Activated CD4-positive, CD25-positive, alpha-beta regulatory T cell (primary cell): ENCODE measurements at places on chromosomes 16 and 17.

- no peak for DNase-seq
Observed at GRCh38 chr17:29124135-29124924, 55.9 kb downstream of the MYO18A start.

DNA sequence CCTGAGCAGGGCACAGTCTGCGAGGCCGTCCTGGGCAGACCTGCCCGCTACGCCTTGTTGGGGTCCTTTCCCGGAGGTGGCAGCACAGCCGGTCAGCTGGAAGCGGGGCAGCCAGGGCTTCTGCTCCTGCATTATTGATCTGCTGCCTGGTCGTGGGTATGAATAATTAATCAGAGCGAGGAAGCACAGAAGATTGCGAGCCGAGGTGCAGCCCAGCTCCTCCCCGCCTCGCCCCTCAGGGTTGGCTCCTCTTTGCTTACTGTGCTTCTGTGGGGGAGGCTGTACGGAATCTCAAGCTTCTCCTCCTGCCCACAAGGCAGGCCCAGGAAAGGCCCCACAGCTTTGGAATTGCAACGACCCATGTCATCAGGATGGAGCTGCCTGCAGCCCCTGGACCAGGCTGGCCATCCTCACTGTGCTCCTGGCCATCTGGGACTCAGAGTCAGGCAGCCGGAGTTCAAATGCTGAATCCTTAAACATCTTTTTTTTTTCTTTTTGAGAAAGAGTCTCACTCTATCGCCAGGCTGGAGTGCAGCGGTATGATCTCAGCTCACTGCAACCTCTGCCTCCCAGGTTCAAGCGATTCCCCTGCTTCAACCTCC, 25.6 kb downstream of the TRARG1 start:
- DNase-seq, result no peak

GRCh38 chr16:86080131-86080875, 181.3 kb downstream of the IRF8 start:
- DNase-seq, result no peak

DNA sequence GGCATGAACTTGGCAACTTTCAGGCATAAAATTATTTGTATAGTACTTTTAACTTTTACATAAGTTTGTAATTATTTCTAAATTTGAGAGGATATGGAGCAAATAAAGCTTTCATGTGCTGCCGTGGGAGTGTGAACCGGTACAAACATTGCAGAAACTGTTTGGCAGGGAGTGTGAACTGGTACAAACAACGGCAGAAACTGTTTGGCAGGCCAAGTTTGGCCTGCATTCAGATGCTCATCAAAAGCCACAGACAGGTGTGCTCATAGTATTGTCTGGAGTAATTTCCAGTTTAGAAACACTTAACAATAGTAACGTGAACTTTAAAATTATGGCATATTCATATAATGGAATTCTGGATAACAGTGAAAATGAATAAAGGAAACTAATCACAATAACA, 73.8 kb upstream of the ATP2A3 start:
- no peak for DNase-seq

DNA sequence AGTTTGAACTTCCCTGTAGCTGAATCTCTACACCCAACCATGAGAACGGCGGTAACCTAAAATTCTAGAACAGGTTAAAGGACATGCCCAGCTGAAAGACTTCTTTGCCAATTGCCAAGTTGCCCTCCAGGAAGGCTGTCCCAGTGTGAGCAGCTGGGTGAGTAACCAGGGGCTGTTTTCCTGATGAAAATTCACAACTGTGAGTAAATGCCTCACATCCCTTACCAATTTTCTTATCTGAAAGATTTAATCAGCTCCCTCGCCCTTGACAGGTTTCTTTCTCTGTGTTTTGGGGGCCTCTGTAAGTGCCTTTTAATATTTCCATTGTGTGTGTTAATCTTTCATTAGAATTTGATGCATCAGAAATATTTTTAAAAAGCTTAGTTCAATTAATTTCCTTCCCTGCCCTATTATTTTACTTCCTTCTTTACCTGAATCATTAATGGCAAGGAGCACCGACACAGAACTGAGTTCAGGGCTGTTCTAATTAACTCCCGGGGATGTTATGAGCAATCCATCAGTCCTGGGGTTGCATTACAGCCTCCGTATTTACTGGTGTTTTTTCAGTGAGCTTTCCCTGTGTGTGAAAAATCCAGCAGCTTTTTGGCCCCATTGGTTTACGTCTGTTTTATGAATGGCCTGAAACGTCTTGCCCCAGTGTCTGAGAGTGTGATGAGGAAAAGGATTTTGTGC, 152.9 kb downstream of the CLEC16A start:
- DNase-seq, result no peak

DNA sequence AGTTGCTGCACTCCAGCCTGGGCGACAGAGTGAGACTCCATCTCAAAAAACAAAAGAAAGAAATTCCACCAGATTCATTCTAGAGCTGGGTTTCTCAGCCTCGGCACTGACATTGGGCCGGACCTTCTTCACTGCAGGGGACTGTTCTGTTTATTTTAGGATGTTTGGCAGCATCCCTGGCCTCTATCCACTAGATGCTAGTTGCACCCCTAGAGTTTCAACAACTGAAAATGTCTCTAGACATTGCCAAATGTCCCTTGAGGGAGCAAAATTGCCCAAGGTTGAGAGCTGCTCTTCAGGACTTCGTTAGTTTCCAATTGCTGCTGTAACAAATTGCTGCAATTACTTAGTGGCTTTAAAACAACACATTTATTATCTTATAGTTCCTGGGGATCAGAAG, 7.2 kb downstream of the EEF2K start:
- DNase-seq, result no peak

DNA sequence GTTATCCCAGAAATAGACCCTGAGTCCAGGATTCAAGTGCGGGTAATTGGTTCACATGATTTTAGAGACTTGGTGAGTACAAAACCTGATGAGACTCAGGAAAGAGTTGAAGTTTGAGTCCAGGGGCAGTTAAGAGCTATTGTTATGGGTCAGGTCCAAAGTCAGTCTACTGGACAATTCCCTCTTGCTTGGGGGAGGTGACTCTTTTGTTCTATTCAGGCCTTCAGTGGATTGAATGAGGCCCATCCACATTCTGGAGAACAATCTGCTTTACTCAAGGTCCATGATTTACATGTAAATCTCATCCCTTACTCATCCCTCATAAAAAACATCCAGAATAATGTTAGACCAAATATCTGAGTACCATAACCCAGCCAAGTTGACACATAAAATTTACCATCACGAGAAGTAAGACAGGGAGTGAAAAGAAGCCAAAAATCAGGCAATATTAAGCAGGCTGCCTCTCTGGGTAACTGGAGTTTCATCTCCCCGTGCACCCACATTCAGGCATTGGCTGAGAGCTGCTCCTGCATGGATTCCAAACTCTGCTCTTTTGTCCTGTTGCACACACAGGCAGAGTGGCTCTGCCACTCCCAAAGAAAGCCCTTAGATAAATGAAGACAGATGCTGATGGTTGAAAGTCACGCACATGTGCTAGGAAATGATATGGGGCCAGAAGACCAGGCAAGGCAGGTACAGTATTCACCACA, 156.0 kb upstream of the SALL1 start:
- DNase-seq, result no peak

DNA sequence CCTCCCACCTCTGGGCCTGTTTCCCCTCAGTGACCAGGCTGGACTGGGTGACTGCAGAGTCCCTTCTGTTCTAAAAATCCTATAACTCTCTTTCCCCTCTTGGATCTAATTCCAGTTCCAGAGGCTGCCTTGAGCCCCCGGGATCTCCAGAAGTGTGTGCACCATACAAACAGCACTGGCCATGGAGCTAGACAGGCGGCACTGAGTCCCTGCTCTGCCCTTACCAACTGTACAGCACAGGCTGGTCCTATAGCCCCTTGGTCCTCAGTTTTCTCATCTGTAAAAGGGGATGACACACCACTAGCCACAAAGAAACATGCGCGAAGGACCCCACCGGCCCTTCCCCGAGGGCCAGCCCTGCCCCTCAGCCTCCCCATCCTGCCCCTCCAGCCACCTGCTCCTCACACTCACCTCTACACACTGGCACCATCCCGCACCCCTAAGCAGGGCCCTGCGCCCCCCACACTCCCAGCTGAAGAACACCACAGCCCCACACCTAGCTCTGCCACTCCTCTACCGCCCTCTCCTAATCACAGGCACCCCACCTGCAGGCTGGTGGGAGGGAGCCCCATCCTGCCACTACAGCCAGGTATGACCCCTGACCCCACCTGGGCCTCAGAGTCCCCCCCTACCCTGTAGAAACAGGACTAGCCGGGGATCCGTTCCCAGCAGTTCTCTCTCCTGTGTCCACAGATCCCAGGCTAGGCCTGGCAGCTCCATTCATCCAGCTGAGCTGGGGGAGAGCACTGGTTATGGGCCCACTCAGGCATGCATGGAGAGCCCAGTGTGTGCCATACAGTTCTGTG, 913 bp upstream of the KRT16 start:
- DNase-seq, result no peak

GRCh38 chr16:49834531-49835151, 21.3 kb downstream of the ZNF423 start:
- DNase-seq, result no peak

DNA sequence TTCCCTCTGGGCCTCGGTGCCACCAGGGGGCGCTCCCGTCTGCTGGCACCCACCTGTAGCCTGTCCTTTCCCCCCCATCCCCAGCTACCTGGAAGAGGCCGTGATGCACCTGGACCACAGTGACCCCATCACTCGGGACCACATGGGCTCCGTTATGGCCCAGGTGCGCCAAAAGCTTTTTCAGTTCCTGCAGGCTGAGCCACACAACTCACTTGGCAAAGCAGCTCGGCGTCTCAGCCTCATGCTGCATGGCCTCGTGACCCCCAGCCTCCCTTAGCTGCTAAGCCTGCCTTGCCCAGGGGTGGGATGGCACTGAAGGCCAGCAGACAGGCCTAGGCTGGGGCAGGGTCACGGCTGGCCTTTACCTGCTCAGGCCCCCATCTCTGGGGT, 818 bp upstream of the NRN1L start:
- peak; percentile 70 for DNase-seq

- DNase-seq, result no peak
Observed at GRCh38 chr17:2084766-2085647, 30.1 kb downstream of the HIC1 start.

- no peak for DNase-seq
Observed at GRCh38 chr17:75155191-75155601, 884 bp upstream of the JPT1 start.

DNA sequence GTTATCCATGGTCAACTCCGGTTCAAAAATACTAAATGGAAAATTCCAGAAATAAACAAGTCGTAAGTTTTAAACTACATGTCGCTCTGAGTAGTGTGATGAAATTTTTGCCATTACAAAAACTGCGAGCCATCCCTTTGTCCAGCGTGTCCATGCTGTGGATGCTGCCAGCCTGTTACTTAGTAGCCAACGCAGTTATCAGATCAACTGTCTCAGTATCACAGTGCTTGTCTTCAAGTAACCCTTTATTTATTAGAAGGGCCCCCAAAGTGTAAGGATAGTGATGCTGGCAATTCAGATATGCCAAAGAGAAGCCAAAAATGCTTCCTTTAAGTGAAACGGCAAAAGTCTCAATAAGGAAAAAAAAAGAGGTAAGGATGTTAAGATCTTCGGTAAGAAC, 23.9 kb downstream of the SNN start:
- no peak for DNase-seq

DNA sequence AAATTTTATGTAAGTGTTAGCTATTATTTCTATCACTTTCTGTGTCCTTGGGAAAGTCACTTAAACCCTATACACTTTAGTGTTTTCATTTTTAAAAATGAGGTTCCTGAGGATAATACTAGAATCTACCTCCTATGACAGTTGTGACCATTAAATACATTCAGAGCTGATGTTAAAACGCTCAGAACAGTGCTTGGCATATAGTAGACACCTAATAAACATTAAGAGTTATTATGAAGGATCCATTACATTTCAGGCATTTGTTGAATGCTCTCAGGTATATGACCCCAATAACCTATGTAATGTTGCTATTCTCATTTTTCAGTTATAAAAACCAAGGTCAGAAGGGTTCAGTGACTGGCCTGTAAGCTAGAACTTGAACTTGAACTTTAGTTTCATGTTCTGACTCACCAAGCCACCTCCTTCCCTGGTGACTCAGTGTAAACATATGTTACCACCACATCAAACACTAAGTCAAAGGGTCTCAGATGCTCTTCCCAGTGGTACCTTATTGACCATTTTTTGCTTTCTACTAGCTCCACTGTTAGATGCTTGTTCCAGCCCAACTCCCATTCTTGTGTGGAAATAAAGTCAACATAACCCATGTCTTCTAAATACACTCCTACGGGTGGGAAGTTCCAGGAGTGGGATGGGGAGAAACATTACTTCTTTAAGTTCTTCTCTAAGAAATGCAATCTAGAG, 47.6 kb downstream of the HSD17B2 start:
- DNase-seq, result no peak
